ENCODE measurements at places on chromosomes 7 and 10.

- no peak for DNase-seq
Measured at GRCh38 chr7:94332571-94332970, 62.1 kb upstream of the COL1A2 start.

DNA sequence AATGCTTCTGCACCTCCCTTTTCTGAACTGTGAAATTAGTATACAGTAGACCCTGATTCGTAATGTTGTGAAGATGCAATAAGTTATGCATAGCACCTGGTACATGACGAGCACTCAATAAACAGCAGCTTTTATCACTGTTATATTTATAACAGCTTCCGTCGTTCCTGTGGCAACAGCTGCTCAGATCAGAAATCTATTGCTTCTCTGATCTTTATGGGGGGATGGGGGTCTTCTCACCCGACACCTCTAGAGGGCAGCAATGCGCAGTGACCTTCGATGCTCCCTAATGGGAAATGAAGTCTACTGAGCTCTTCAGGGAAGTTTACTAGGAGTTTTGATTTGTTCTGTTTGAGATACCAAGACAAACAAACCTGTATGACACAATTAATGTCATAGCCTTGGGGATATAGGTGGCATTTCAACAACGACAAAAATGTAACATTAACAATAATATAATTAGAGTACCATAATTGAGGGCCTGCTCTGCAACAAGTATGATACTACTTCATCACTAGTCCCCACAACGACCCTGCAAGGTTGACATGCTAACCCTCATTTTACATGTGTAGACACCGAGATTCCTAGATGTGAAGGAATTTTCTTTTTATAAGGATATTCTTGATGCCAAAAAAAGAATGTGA lies 289.6 kb downstream of the SFMBT2 start:
- peak; percentile 55 for DNase-seq

GRCh38 chr7:111274857-111275256 lies 183.9 kb downstream of the LRRN3 start:
- DNase-seq = no peak

GRCh38 chr7:132799081-132799413 lies 222.8 kb upstream of the PLXNA4 start:
- no peak for DNase-seq

GRCh38 chr7:82080254-82080927 lies 310.5 kb upstream of the HGF start:
- DNase-seq = no peak

DNA sequence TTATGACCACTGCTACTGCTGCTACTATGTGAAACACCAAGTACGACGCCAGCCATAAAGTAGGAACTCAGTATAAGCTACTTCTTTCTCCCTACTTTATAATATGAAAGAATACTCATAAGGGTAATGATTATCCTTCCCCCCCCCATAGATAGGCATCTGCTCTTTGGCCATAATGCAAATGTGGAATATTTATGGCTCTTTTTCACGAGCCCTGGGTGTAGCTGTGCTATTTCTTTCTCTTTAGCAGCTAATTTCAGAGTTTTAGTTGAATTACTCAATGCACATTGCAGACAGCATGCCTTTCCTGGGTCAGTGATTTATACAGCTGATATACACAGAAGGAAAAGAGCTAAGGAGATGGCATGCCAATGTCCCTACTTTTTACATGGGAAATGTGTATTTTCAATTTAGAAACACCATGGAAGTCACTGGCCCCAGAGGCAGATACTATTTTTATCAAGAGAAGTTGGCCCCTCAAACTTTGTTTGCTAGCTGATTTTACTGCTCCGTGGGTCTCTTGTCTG lies 234.1 kb upstream of the KIAA1217 start:
- DNase-seq = no peak

DNA sequence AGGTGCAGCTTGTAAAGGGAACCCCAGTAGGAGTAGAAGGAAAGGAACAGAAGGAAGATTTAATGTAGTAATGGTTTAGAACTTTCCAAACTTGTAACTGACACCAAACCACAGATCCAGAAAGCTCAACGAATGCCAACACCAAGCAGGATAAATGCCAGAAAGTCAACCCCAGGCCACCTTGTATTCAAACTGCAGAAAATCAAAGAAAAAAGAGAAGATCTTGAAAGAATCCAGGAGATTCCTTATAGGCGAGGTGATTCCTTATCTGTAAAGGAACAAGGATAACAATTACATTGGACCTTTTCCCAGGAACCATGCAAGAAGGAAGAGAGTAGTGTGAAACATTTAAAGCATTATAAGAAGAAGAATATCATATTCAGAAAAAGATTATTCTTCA lies 93.6 kb downstream of the NKX6-2 start:
- DNase-seq = no peak

GRCh38 chr10:122282253-122282671 lies 11.2 kb downstream of the BTBD16 start:
- no peak for DNase-seq

GRCh38 chr7:25549271-25549921 lies 321.1 kb upstream of the NPVF start:
- no peak for DNase-seq

- no peak for DNase-seq
Measured at GRCh38 chr10:15531927-15532722, 161.0 kb upstream of the FAM171A1 start.

- no peak for DNase-seq
Measured at GRCh38 chr7:112759905-112760304, 30.3 kb downstream of the TMEM168 start.

DNA sequence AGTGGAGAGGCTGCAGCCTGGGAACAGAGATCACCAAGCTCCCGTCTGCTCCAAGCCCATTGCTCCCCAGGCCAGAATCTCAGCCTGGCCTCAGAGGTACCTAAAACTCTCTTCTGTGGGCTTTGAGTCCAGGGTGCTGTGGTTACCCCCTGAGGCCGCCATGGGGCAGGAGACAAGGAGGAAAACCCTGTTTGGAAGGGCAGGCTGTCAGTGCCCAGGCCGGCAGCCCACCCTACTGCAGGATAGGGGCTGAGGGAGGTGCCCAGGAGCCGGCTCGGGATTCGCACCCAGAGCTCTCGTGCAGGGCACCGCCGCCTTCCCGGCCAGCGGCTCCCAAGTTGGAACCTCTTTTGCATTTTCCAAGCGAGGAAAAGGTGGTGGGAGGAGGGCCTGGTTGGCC lies 24.5 kb downstream of the UNCX start:
- no peak for DNase-seq

GRCh38 chr7:148621563-148621962 lies 31.0 kb downstream of the C7orf33 start:
- DNase-seq = no peak

- DNase-seq = no peak
Measured at GRCh38 chr7:57424515-57425238, 25.3 kb upstream of the ZNF716 start.

DNA sequence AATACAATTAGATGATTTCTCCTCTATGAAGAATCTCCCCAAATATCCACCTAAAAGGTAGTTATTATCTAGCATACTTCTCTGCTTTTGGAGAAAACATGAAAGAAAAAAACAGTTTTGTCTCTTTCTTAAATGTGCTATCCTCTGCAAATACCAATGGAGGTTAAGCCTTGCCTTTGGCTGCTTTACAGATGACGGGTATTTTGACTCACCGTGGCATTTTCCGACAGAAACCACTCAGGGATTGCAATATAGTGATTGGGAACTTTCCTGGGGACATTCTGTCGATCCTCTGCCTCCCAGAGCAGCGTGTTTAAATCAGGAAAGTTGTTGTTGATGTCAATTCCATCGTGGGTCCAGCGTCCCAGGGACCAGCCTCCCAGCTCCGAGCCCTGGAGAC lies 100.6 kb downstream of the GPR26 start:
- DNase-seq = no peak

- DNase-seq = no peak
Measured at GRCh38 chr10:32315424-32315823, 31.5 kb downstream of the EPC1 start.

GRCh38 chr10:7722927-7723529 lies 19.9 kb downstream of the ITIH2 start:
- DNase-seq = no peak

- no peak for DNase-seq
Measured at GRCh38 chr10:77582710-77583115, 54.9 kb downstream of the KCNMA1 start.

DNA sequence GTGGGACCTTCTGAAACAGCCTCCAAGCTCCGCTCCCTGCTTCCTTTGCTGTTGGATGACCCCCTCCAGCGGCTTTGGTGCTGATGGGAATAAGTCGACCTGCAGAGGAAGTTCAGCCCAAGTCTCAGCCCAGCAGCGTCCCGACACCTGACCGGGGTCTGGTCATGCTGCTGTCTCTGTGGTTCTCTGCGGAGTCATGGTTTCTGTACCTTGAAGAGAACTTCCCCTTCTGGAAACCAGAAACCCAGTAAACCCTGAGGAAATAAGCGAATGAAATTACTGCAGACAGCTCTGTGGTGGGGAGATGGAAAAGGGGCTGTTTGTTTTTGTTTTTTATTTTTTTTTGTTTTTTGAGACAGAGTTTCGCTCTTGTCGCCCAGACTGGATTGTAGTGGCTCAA lies 18.3 kb upstream of the ZNF12 start:
- no peak for DNase-seq

- no peak for DNase-seq
Measured at GRCh38 chr7:44087911-44088838, 5.8 kb upstream of the POLM start.

DNA sequence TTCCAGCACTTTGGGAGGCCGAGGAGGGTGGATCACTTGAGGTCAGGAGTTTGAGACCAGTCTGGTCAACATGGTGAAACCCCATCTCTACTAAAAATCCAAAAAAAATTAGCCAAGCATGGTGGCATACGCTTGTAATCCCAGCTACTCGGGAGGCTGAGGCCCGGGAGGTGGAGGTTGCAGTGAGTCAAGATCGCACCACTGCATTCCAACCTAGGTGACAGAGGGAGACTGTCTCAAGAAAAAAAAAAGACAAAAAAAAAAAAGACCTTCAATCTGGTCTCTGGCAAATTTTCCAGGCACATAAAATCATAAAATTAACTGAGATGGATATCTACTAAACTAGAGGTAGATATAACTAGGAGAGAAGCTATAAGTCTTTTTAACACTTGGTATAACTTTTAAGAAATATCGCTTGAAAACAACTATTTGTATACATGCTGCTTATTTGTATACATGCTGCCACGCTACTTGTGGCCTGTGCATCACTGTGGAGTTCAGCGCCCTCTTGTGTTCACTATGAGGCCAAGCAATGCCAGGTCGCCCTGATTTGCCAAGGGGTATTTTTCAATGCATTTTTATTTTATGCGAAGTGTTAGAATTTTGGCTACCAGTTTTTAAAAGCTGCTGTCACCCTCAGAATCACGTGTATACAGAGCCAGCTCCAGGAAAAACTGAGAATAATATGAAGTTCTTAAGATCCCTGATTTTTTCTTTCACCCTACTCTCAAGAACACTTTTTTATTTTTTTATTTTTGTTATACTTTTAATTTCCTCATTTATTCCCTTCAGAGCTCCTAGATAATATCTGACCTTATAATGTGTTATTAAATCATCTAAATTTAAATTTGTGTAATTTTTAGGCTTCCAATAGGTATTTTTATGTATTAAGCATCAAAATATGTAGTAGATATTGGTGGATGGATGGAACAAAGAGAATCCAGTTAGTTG lies 26.7 kb downstream of the CYCS start:
- DNase-seq = peak; percentile 19

DNA sequence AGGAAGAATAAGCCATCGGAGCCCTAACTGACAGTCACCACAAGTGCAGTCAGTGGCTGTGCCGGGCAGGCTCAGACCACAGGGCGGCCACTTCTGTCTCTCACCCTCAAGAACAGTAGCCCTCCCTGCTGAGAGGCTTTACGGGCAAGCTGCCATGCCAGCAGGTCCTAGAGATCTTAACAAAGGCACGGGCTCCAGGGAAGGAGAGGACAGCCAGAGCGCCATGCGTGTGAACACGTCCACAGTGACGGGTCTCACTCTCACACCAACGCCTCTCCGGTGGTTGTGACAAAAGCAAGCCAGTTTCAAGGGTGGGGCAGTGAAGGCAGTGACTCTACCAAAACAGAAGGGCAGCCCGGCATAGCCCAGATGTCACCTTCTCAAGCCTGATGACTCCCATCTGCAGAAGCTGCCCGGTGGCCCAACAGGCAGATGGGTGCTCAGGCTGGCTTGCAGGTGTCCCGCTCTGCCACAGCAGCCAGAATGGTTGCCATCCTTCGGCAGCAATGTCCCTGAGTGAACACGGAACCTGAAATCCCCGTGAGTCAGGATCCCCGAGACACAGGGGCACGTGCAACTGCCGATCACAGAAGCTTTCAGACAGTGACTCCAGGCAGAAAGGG lies 102.0 kb downstream of the FAM53B start:
- DNase-seq = no peak

- DNase-seq = no peak
Measured at GRCh38 chr10:86659721-86660453, 5.5 kb downstream of the OPN4 start.

GRCh38 chr10:97138174-97138573 lies 47.6 kb downstream of the SLIT1 start:
- DNase-seq = no peak

- DNase-seq = no peak
Measured at GRCh38 chr10:121459622-121460453, 138.4 kb downstream of the FGFR2 start.

GRCh38 chr7:134293002-134293740 lies 23.6 kb downstream of the SLC35B4 start:
- DNase-seq = no peak

DNA sequence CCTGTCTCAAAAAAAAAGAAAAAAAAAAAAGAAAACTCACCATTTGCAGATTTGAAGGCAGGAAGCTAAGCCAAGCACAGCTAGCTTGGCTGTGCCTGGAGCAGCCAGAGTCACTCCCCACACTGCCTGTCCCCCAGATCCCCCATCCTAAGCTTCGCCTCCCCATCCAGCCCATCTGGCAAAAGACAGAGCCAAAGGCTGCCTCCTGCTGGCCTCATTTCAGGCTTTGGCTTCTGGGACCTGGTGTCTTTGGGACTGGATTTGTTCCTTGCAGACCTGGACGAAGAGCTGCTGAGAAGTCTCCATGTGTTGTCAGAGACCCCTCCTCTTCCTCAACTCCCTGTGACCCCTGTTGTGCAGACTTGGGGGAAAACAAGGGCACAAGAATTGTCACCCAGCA lies 8.1 kb downstream of the ASL start:
- no peak for DNase-seq

DNA sequence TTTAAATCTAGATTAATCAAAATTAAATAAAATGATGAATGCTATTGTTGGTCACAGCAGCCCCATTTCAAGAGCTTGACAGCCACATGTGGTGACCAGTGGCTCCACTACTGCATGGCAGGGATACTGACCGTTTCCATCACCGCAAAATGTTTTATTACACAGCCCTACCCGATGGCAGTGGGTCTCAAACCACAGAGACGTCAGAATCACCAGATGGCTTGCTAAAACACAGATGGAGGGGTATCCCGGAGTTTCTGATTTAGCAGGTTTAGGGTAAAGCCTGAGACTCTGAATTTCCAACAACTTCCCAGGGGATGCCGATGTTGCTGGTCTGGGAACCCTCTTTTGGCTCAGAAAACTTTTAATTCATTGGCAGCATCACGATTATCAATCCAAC lies 47.9 kb downstream of the RSU1 start:
- DNase-seq = no peak
